ENCODE measurements at places on chromosomes 2 and 18.

DNA sequence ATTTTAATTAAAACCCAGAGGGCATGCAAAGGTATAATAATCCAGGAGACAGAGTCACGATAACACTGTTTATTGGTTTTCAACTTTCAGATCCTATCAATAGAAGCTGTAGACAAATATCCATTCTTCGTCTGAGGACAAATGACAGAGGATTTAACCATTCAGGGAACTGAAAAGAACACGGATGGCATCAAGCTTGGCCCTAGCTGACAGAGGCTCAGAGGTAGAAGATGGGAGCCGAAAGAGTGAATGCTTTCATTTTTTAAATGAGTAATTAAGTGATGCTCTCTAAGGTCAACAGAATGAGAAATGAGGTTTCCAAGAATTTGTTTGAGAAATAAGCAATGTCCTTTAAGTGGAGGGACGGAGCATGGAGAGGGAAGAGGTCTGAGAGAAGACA is 62.1 kb downstream of the BCL2 start:
- no peak for DNase-seq

DNA sequence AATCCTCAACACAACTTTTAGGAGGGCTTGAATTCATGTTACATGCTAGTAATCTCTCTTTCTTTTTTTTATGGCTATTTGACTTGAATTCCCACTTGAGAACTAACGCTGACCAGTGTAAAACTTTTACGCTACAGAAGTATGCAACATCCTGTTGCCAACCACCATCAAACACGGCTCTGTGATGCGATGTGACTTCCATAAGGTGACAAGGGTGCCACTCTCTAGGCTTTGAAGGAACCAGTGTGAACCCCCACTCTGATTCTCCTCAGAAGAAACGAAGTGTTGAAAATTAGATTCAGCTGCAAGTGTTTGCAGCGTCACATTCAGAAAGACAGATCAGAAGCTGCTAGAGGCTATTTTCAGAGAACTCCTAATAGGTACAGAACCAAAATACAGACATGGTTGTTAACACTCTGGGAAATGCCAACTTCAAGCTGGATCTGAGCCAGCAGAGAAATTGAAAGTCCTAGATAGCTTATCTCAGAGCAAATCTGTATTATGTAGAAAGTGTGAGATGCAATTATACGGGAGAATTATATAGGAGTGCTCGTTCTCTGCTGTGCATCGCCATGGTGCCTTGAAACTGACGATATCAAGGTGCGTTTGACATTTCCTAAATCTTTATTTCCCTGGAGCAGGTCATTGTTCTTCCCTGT is 271.2 kb downstream of the LPIN1 start:
- no peak for DNase-seq

- no peak for DNase-seq
These were observed 14.6 kb downstream of the ENOSF1 start for GRCh38 chr18:697800-698199.

DNA sequence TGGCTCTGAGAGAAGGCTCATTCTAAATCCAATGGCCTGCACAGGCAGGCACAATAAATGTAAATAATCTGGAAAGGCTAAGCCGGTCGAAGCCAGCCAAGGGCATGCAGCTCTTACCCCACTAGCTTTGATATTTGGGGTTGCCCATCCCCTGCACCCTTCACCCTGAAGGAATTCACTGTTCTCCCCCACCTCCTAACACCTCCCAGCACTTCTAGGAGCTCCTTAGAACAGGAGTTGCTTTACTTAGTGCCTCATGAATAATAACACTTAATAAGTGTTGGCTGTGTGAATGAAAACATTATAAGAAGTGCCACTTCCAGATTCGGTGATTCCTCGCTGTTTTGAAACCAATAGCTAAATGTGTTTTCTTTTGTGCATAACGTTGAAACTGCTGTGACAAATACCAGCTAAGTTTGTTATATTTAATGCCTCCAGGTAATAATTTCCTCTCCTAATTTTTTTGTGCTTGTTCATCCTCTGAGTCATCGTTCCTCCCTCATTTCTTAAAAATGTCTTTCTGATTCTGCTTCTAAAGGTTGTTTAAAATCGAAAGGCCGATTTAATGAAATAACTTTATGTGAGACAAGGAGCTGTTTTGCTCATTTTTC is 458.8 kb downstream of the METTL4 start:
- DNase-seq, result no peak

DNA sequence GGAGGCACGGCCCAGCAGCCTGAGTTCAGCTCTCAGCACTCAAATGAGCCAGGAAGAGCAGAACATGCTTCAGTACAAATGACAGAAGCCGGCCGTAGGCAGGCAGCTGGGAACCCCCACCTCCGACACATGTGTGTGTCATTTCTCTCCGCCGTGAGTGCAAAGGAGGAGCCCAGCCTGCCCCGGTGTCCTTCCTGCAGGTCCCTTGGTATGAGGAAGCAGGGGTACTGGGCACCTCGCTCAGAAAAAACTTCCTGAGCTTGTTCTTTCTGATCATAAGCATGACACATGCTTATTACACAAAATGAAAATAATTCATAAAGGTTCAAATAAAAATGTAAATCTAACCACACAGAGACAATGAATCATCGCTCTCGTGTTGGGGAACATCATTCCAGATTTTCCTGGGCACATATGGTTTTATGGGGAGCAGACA is 35.3 kb downstream of the KCNF1 start:
- peak; percentile 38 for DNase-seq

DNA sequence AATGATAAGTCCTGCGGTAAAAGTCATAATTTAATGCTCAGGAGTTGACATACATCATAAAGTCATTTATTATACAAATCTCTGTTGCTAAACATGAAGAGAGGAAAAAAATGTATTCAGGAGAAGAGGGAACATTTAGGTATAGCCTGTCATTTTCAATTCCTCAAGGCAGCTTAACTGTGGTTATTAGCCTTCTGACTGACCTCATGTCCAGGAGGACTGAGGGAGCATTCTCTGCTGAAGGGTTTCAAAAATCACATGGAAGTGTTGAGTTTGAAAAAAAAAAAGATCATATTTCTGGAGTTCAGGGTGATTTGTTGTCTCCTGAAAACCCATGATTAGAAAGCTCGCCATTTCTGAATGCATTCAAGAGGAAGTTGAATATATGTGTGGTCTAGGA is 1371.1 kb upstream of the LRRTM1 start:
- no peak for DNase-seq

DNA sequence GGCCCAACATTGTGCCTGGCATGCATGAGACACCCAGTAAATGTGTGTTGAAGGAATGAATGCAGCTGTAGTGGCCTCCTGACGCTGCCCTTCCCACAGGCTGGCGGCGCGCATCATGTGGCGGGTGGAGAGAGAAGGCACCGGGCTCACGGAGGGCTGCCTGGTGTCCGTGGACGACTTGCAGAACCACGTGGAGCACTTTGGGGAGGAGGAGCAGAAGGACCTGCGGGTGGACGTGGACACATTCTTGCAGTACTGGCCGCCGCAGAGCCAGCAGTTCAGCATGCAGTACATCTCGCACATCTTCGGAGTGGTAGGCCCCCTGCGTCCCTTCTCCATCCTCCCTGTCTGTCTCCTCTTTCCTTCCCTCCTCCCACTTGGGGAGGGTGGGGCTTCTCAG is 20.1 kb downstream of the SMYD1 start:
- DNase-seq, result no peak

DNA sequence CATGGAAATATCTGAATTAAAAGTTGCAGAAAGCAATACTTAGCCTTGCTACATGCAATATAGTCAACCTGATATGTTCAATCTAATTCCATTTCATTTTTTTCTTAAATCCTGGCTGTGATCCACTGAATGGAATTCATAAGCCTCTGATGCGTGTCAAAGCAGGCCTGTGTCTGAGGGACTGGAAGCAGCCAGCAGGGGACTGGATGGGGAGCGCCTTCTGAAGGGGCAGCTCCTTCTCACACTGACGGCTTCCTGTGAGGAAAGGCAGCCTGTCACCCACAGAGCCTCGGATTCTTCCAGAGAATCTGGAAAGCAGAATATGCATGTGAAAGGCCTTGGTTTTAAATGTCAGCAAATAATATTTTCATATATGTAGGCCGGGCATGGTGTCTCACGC is 73.5 kb downstream of the KCNF1 start:
- DNase-seq, result no peak

- no peak for DNase-seq
These were observed 70.2 kb upstream of the DAPL1 start for GRCh38 chr2:158724803-158725381.

DNA sequence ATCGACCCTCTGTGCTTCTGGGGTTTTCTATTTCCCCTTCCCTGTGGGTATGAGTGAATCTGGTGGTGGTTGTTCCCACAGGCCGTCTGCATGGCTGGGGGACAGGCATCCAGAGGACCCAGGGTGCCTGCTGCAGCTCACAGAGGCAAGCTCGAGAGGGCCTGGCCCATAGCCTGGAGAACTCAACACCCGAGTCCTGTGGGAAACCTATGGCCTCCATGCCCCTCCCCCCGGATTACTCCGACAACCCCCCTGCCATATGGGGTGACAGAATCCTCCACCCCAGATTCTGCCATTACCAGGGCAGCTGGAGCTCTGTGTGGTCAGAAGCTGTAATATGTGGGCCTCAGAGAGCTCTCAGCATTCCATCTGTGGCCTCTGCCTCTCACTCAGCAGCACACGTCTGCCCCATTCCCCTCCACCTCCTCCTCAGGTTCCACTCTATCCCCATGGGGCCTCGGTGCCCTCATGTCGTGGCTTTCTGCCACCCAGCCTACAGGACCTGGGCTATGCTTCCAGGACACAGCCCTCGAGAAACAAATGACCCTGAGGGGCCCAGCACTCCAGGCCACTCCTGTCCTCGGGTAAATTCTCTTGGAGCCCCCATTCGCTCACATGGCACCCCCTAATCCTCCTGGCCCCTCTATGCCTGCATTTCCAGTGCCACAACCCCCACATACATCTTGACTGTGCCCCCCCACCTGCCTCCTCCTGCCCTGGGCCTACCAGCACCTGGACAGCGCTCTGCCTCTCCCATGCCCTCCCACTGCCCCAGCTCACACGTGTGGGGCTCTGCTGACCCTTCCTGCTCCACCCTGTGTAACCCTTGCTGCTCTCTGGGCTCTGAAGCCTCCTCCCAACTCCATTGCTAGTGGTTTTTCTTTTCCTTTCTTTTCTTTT is 3.6 kb downstream of the MZT2A start:
- DNase-seq, result no peak

Data from Ammon's horn (tissue), 1 donor.